ENCODE measurements at places on chromosomes 3 and 15. TPM values are rescaled to one million over a fixed set of nuclear protein-coding genes. Genes with fewer than 3 reads are reported as not detected.

The CLRN1 gene
- total RNA-seq: not detected

DNA sequence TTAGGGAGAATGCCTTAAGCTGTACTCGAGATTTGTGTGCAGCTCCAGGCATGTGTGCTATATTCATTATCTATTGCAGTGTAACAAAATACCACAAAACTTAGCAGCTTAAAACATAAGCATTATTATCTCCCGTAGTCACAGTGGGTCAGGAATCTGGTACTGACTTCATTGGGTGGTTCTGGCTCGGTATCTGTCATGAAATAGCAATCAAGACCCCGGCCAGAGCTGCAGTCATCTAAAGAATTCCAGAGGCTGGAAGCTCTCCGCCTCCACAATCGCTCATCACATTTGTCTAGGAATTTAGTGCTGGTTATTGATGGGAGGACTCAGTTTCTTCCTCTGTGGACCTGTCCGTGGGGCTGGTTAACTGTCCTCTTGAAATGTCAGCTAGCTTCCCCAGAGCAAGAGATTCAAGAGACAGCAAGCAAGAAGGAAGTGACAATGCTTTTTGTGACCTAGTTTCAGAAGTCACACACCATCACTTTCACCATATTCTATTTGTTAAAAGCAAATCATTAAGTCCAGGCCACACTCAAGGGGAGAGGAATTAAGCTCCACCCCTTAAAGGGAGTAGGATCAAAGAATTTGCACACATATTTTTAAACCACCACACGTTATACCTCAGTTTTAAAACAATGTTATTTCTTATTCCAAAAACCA, 76.1 kb downstream of the TOP2B start:
- DNase-seq: no peak

DNA sequence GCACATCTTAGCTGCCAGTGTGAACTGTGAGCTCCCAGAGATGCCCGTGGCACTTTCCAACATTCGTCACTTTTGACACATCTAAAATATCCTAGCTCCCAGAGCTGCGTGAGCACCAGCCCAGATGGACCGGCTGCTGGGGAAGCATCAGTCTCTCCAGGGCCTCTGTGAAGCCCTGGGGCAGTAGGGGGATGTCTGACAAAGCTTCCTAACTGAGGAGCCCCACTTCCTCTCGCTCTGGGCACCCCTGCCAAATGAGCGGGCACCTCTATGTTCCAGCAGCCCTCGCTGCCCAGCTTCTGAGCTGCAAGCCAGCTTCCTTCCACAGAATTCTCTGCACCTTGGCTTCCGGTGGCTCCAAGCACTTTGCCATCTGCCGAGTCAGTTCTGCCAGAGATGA, 91.1 kb downstream of the LIPC start:
- no peak for DNase-seq

DNA sequence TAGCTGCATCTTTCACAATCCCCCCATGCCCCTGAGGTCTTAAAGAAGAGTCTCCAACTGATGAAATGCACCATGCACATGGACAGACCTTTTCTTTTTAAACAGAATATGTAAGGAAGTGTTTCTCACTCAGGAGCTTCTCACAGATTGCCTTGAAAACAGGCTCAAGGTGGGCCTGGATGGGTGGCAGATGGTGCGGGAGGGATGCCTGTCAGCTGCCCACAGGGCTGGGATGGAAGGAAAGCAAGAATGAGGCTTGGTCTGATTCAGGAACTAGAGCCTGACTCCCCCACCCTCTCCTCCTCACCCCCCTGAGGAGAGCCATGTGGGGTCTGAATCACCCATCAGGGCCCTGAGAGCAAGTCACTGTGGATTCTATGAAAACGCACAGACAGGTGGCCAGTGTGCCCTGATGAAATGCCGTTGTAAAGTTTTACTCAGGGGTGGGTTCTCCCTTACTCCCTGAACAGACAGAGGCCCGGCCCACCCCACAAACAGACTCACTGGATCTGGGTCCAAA, 67.2 kb downstream of the UMPS start:
- DNase-seq: no peak

DNA sequence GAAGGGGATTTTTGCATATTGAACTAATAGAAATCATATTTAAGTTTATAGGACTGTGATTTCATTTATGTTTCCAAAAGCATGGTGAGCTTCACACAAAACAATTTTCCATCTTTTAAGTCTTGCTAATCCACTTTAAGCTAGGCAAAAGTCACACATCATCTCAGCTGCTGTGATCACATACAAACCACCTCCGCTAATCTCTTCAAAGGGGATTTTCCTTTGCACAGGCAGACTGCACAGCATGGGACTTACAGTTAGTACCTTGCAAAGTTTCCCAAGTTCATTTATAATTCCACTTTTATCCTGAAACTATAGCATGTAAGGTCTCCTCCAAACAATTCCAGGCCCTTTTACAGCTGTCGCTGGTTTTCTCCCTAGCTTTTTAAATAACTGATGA, 225.1 kb upstream of the CNTN3 start:
- no peak for DNase-seq

DNA sequence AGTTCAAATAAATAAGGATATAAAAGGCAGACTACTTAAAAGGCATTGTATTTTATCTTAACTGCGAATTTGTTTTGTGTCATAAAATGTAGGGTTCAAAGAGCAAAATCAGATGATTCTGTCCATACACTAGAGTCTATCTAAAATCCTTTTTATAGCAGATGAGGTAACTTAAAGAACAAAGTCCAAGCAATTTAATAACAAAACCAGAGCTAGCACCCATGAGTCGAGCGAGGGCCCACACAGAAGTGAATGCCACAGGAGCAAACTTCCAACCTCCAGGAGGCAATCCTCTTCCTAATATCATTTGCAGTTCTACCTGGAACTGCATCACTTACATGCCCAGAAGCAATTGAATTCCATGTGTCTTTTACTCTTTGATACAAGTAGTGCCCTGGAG, 35.4 kb upstream of the KBTBD8 start:
- no peak for DNase-seq

- no peak for DNase-seq
Observed at GRCh38 chr15:85174521-85174920, 192.9 kb downstream of the PDE8A start.

All from activated CD4-positive, alpha-beta T cell treated with anti-CD3 and anti-CD28 coated beads, Interleukin-2, amount 10 ng/mL, durations not matched to agents 7 days and 5 days (primary cell).